Activated CD4-positive, alpha-beta T cell treated with anti-CD3 and anti-CD28 coated beads for 24 hours (primary cell): ENCODE measurements at places on chromosomes 7 and 10.

- DNase-seq, result no peak
Measured at GRCh38 chr7:3192669-3193068, 108.4 kb upstream of the SDK1 start.

- DNase-seq, result no peak
Measured at GRCh38 chr7:94323844-94324243, 70.9 kb upstream of the COL1A2 start.

DNA sequence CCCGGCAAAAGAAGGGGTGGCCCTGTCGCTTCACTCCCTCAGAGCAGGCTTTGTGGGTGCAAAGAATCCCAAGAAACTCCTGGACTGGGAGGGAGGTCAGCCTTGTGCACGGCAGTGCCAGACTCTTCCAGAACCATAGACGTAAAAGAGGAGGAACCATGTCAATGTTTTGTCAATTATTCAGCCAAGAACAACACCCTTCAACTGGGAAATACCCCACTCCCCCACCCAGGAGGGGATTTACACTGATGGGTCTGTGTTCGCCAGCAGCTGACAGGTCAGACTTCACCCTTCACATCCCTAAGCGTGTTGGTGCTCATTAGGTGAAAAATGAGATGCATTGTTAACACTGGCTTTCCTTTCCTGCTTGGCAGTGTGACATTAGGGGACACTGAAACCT is 116.8 kb upstream of the BMPER start:
- no peak for DNase-seq

DNA sequence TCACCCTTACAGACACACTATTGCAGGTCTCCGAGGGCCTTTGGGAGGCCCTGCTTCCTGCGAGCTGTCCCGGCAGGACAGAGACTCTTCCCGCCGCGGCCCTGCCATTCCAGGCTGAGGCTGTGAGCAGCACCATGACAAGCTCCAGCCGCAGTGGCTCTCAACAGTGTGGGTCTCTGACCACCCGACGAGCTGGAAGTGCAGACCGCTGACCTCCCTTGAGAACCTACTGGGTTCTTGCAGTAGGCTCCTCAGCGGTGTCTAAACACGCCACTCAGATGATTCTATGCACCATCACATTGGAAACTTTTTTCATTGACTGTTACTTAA is 303.4 kb downstream of the WDR37 start:
- DNase-seq, result no peak

GRCh38 chr10:35208536-35208935 is 81.9 kb downstream of the CREM start:
- no peak for DNase-seq

DNA sequence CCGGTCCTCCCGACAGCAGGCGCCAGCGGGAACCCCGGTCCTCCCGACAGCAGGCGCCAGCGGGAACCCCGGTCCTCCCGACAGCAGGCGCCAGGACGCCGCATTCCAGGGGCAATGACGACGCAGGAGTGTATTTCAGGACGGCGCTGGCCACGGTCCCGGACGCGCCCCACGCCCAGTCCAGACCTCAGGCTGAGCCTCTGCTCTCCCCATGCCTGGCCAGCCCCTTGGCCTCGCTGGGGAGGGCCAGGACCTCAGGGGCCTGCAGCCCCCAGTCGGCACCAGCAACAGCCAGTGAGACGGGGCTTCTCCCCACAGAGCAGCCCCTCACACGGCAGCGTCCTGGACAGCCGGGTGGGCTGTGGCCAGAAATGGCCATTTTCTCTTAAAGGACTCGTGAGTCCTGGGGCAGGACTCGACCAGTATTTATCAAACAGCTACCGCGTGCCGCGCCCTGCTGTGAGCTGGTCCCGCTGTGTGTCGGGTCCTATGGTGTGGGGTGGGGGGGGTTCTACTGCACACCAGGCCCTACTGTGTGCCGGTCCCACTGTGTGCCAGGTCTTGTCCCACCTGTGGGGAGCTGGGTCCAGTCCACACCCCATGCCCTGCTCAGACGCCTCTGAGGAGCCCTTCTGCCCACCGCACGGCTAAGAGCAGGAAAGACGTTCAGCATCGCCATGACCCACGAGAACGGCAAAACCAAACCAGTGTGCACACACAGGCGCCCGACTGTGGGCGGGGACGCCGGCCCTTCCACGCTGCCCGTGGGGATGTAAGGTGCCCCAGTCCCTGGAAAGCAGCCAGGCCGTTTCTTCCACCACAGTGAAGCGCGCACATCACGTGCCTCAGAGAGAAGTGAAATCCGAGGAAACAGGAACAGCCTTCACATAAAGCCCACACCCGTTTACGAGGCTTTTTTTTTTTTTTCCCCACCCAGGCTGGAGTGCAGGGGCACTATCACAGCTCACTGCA is 33.3 kb downstream of the GET4 start:
- DNase-seq, result no peak

GRCh38 chr10:92479547-92479946 is 94.3 kb downstream of the IDE start:
- no peak for DNase-seq

DNA sequence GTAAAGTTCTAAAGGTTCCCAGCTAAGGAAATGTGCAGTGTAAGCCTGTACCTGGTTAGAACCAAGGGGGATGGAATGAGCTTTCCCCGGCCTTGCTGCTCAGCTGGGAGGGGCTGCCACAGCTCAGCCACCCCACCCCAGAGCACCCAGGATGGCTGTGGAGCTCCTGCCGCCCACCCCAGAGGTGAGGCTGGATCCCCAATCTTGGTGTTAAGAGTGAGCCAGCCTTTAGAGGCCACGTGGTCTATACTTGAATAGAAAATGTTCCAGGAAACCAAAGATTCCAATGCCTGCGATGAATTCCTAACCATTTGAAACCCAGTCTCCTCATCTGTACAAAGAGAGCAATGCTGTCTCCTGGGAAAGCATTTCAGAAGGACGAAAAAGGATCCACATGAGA is 16.5 kb downstream of the DIP2C start:
- no peak for DNase-seq

DNA sequence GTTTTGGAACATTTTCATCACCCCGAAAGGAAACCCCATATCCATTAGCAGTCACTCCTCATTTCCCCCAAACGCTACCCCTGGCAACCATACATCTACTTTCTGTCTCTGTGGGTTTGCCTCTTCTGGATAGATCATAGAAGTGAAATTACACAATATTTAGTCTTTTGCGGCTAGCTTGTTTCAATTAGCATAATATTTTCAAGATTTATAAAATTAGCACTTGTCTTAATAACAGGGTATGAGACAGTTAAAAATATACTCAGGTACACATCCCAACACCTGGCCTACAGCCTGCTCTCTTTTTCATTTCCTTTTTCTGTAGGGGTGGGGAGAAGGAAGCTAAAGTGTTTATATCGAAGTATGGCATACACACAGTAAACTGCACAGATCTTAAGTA is 81.4 kb upstream of the LRGUK start:
- no peak for DNase-seq

- no peak for DNase-seq
Measured at GRCh38 chr7:37657816-37658215, 25.8 kb upstream of the GPR141 start.

DNA sequence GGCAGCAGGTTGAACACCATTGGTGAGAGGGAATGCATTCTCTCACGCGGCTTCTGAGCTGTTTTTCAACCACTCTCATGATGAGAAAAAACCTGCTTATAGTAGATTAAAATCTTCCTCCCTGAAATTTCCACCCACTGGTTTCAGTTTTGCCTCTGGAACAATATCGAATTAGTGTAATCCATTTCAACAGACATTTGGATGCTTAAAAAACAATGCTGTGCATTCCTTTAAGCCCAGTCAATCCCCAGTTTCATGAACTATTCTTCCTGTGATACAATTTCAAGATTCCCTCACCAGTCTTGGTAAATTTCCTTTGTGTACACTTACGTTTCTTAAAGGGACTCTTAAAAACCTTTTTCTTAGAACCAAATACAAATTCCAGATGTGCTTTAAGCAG is 89.6 kb downstream of the ITIH5 start:
- DNase-seq, result no peak

- no peak for DNase-seq
Measured at GRCh38 chr7:2845034-2845592, 1.0 kb upstream of the GNA12 start.

GRCh38 chr10:89414879-89415821 is 782 bp downstream of the IFIT5 start:
- no peak for DNase-seq

DNA sequence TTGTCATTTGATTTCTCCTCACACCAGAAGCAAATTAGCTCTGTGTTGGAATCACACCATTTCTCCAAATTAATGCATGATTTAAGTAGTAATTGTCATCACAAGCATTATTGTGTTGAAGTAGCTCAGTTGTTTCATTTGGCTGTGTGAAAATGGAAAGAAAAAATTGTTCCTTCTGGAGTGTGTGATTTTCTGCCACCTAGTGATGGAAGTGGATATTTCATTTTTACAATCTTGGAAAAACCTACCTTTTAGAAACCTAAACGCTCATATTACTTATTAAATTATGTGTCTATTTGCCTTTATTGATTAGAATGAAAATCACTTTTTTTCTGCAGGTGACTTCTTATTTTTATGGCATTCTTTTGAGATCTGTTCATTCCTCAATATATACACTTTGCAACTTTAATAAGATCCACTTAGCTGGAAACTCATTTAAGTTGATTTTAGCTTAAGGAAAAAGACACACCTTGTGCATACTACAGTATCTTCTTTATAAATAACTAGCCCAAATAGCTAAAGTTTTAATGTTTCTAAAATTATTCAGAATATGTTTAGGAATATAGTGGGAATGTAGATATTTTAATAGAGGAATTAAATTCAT is 50.0 kb downstream of the SRI start:
- no peak for DNase-seq

GRCh38 chr7:3067193-3067592 is 23.5 kb upstream of the CARD11 start:
- no peak for DNase-seq

GRCh38 chr10:102132563-102133372 is at the start of gene PPRC1:
Gene PPRC1, plus strand, starts transcription at chr10:102133040. Its CDS starts 29 bp downstream, at chr10:102133069.
- peak; percentile 92 for DNase-seq

GRCh38 chr10:31745612-31746376 is 182.8 kb downstream of the ARHGAP12 start:
- DNase-seq, result no peak

GRCh38 chr7:113392421-113392820 is 274.1 kb upstream of the SMIM30 start:
- no peak for DNase-seq

GRCh38 chr10:2296179-2296891 is 559.0 kb upstream of the ADARB2 start:
- no peak for DNase-seq

DNA sequence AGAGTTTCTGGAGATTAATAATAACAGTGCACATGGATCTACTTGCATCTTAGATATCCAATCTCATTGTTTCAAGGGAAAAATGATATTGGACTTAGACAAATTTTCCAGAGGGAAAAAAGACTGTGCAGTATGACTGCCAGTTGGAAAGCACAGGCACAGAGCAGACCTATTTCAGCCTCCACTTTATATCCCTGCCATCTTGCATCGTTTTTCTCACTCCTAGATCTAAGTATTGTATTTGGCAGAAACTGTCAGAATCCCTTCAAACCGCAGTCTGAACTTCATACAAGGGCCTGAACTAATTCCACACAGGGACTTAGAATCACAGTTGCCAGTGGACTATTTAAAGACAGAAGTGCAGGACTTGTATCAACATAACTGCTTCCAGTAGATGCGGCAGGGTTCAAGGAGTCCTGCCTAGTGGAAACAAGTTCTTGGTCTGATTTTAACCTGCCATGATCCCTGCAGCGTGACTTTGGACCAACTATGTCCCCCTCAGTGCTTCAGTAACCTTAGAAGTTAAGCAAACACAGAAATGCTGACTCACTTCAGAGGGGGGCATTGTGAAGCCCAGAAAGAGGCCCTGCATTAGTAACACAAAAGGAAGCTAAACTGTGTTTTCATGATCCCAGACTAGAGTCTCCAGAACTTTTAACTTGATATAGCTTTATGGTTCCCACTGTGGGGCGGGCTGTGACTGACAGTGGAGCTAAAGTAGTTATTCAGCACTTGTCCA is 95.7 kb upstream of the PALS2 start:
- DNase-seq, result no peak

DNA sequence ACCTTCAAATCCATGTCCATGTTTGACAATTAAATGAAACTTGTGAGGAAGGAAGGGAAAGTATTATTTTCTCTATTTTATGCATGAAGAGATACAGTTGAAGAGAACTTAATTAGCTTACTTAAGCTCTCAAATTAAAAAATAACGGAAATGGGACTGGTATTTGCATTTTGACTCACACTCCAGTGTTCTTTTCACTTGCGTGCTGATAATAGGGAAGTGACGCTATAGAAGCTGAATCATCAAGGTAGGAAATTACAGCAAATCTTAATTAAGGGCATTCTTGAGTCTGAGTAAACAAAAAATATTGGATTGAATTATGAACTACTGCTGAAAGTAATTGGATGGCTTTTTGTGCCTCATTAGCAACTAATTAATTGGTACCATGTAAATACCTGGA is 44.0 kb upstream of the NPVF start:
- DNase-seq, result no peak

GRCh38 chr7:109577265-109577664 is 1007.6 kb downstream of the DNAJB9 start:
- no peak for DNase-seq

DNA sequence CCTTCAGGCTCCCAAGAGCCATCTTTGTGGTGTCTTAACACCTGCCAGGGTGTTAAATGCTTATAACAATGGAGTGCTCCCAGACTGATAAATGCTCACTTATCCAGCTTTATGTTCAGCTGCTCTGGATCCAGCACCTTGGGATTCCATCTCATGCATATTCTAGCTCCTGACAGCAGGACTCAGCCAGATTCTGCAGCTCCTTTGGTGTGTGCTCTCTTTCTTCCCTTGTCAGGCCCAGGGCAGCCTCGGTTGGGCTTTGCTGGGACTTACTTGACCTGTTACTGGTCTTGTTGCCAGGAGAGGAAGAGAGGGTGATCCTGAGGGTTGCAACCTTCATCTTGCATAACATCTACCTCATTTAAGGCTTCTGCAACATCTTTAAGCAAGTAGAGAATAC is 59.4 kb upstream of the CCNY start:
- DNase-seq, result no peak

DNA sequence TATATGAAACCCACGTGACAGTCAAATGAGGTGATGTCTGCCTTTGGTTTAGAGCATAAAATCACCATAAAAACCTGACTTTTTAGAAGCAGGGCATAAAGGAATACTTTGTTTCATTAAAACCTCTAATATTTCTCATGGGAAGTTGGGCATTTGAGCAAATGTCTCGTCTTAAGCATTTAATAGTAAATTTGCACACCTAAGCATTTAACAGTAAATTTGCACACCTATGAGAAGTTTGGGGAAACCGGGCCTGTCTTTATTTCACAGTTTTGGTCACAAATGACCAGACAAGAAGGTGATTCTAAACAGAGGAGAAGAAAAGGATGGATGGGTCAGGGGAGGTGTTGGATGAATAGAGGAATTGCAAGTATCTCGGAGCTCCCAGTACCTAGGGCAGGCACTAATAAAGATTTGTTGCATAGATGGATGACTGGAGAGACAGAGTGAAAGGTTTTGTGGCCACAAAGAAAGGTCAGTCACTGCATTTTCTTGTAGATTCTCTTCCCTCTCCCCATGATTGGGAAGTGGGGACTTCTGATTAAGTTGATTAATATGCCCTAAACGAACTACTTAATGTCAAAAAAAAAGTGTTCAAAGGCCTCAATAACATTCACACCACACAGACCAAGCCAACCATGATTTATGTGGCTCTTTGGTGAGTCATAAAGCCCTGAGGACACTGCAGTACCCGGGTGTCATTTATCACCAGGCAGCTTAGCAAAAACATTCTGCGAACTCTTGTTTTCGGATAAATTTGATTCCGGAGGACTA is 158.2 kb downstream of the SPAG6 start:
- no peak for DNase-seq

GRCh38 chr7:73436031-73436929 is 2.7 kb downstream of the FZD9 start:
- no peak for DNase-seq
